H9 (cell line): ENCODE measurements at places on chromosomes 3 and 15. TPM values are rescaled to one million over a fixed set of nuclear protein-coding genes. Genes with fewer than 3 reads are reported as not detected.

The ZBTB20 gene
- 0.66 and 0.70 TPM in 2 replicates for total RNA-seq

GRCh38 chr3:64340641-64341101 lies 115.4 kb upstream of the PRICKLE2 start:
- DNase-seq = no peak
- H3K27me3 ChIP-seq = no peaks in the 10 kb centered on the region
- no peaks in the 10 kb centered on the region for H3K36me3 ChIP-seq
- no peak overlapping the region for H3K27ac ChIP-seq
- peaks cover 4% of the 10 kb centered on the region for H3K4me1 ChIP-seq

- peaks cover 2% of the 10 kb centered on the region; the same call in 1 of the 2 replicates for H3K4me1 ChIP-seq
- no peak overlapping the region for H3K27ac ChIP-seq
- peak overlapping the region; percentile 79 for H3K4me3 ChIP-seq
These were observed 12.3 kb upstream of the ALCAM start for GRCh38 chr3:105354429-105354828.

GRCh38 chr3:47533481-47533880 lies 20.0 kb upstream of the ELP6 start:
- H3K4me3 ChIP-seq = no peak overlapping the region
- no peak overlapping the region for H3K27ac ChIP-seq
- H3K36me3 ChIP-seq = no peaks in the 10 kb centered on the region

GRCh38 chr15:73082812-73083211 lies 30.5 kb downstream of the NEO1 start:
- H3K27ac ChIP-seq = no peak overlapping the region
- no peak for DNase-seq
- no peak overlapping the region for H3K4me3 ChIP-seq
- no peaks in the 10 kb centered on the region for H3K4me1 ChIP-seq
- H3K36me3 ChIP-seq = 0 out of 3 replicates have a peak, but pooled peaks cover 1% of the 10 kb centered on the region
- no peaks in the 10 kb centered on the region for H3K27me3 ChIP-seq

GRCh38 chr3:48294611-48295263 lies 38.7 kb downstream of the SPINK8 start:
- no peak for DNase-seq
- H3K4me3 ChIP-seq = no peak overlapping the region
- no peak overlapping the region for H3K27ac ChIP-seq
- H3K27me3 ChIP-seq = no peaks in the 10 kb centered on the region
- H3K4me1 ChIP-seq = no peaks in the 10 kb centered on the region

GRCh38 chr3:176286476-176287085 lies 910.7 kb downstream of the TBL1XR1 start:
- H3K4me3 ChIP-seq = no peak overlapping the region
- no peaks in the 10 kb centered on the region for H3K4me1 ChIP-seq
- peaks cover 21% of the 10 kb centered on the region for H3K36me3 ChIP-seq
- no peak for DNase-seq
- no peaks in the 10 kb centered on the region for H3K27me3 ChIP-seq

GRCh38 chr3:81242871-81243270 lies 518.6 kb downstream of the GBE1 start:
- no peaks in the 10 kb centered on the region for H3K4me1 ChIP-seq
- H3K4me3 ChIP-seq = no peak overlapping the region
- no peaks in the 10 kb centered on the region for H3K36me3 ChIP-seq
- H3K27me3 ChIP-seq = no peaks in the 10 kb centered on the region
- DNase-seq = no peak
- no peak overlapping the region for H3K27ac ChIP-seq
